ENCODE measurements at places on chromosomes 12 and 14.
A peak's percentile ranks its signal among the peaks of the same experiment; 100 is the strongest.

- no peak for DNase-seq
These were observed 67.1 kb downstream of the RERG start for GRCh38 chr12:15154103-15154502.

GRCh38 chr14:90495357-90496276 is 98.8 kb downstream of the CALM1 start:
- DNase-seq, result peak; percentile 68

GRCh38 chr14:59306775-59307174 is 118.3 kb downstream of the DAAM1 start:
- DNase-seq, result peak; percentile 64

- no peak for DNase-seq
These were observed 179.6 kb upstream of the LMO3 start for GRCh38 chr12:16785524-16785923.

DNA sequence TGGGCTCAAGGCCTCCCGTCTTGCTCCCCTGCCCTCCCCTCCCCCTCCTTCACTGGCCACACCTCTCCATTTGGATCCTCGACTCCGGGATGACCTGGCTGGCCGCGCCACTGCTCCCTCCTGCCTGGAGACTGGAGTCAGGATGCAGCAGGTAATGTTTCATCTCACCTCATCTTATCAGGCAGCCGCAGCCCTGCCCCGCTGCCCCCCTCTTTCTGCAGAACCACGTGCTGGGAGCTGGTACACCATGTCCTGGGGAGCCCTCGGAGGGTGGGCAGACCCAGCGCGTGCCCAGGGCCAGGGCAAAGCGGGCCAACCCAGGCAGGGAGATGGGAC is 31.1 kb downstream of the BEGAIN start:
- DNase-seq, result no peak

- DNase-seq, result peak; percentile 51
These were observed 1418.2 kb downstream of the AACS start for GRCh38 chr12:126483145-126484068.

- no peak for DNase-seq
These were observed 47.7 kb downstream of the PSMA6 start for GRCh38 chr14:35339761-35340406.

GRCh38 chr14:90940318-90940962 is 120.0 kb downstream of the RPS6KA5 start:
- DNase-seq, result no peak

GRCh38 chr12:75446857-75447256 is 33.7 kb upstream of the GLIPR1 start:
- peak; percentile 92 for DNase-seq

DNA sequence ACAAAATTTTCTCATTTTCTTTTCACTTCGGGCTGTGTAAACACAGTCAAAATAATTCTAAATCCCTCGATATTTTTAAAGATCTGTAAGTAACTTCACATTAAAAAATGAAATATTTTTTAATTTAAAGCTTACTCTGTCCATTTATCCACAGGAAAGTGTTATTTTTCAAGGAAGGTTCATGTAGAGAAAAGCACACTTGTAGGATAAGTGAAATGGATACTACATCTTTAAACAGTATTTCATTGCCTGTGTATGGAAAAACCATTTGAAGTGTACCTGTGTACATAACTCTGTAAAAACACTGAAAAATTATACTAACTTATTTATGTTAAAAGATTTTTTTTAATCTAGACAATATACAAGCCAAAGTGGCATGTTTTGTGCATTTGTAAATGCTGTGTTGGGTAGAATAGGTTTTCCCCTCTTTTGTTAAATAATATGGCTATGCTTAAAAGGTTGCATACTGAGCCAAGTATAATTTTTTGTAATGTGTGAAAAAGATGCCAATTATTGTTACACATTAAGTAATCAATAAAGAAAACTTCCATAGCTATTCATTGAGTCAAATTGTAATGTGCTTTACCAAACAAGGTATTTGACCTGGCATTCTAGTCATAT is 4.8 kb downstream of the CDKN1B start:
- no peak for DNase-seq

- DNase-seq, result no peak
These were observed 18.7 kb downstream of the ANGEL1 start for GRCh38 chr14:76793956-76794355.

DNA sequence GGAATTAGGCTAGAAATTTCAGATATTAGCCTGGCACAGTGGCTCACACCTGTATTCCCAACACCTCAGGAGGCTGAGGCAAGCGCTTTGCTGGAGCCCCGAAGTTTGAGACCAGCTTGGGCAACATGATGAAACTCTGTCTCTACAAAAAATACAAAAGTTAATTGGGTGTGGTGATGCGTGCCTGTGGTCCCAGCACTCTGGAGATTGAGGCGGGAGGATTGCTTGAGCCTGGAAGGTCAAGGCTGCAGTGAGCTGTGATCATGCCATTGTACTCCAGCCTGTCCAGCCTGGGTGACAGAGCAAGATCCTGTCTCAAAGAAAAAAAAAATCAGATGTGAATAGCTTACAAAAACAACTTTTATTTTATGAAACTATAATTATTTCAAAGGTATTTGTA is 15.1 kb downstream of the FRMD6 start:
- DNase-seq, result no peak

- DNase-seq, result no peak
These were observed 308.7 kb downstream of the EMP1 start for GRCh38 chr12:13505224-13505623.

GRCh38 chr14:84445486-84445885 is 1084.5 kb upstream of the FLRT2 start:
- DNase-seq, result no peak

DNA sequence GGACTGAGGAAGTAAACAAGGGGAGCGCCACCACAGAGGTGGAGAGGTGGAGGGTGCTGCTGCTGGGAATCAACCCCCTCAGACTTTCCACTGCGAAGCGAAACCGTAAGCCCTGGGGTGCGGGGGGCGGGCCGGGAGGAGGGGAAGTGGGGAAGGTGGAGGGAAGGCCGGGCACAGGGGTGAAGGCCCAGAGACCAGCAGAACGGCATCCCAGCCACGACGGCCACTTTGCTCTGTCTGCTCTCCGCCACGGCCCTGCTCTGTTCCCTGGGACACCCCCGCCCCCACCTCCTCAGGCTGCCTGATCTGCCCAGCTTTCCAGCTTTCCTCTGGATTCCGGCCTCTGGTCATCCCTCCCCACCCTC is at the start of gene LAG3:
Gene LAG3, plus strand, starts transcription at position 190 of the 365 bp plus-strand sequence. CDS start 333 bp downstream, outside the sequence.
- DNase-seq, result no peak

DNA sequence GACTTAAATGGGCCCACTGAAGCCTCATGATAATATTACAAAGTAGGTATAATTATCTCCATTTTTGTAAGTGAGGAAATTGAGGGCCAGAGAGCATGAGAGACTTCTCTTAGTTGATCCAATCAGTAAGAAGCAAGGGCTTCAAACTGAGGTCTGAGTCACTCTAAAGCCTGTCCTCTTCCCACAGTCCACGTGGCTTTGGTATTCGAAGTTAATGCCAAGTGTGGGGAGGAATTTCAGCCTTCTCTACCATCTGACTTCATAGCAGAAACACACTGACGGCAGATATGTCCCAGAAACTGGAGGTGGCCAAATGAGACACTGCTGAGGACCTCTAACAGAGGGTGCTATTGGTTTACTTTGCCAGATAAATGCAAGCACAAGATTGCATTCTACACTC is 114.4 kb upstream of the OVCH1 start:
- DNase-seq, result peak; percentile 71

DNA sequence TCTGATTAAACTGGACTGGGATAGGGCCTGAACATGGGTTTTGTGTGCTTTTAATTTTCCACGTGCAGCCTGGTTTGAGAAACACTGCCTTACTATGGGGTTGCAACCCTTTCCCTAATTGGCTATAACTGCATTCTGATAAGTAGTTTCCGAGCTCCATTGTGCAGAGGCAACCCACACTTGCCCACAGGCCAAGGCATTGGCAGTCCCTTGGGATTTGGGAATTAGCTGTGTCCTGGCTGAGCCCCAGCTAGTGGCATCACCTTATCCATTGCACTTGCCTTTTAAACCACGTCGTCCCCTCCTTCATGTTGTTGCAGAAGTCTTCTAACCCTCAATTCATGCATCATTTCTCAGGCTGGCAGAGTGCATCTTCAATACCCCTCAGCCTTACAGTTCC is 10.2 kb downstream of the VCPKMT start:
- DNase-seq, result no peak

GRCh38 chr12:110913119-110914056 is 7.0 kb downstream of the MYL2 start:
- DNase-seq, result no peak

- DNase-seq, result no peak
These were observed 17.7 kb downstream of the RFX4 start for GRCh38 chr12:106600503-106600902.

DNA sequence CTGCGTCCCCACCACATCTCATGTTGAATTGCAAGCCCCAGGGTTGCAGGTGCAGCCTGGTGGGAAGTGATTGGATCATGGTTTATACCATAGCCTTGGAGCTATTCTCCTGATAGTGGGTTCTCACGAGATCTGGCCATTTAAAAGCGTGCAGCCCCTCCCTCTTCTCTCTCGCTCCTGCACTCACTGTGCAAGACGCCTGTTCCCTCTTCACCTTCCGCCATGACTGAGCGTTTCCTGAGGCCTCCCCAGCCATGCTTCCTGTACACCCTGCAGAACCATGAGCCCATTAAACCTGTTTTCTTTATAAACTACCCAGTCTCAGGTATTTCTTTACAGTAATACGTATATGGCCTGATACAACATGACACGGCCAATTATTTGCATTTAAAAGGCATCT is 146.6 kb downstream of the RIMBP2 start:
- DNase-seq, result no peak

Measured in fibroblast of skin of right biceps (primary cell).